ENCODE measurements at places on chromosomes 4 and X.
A peak's percentile ranks its signal among the peaks of the same experiment; 100 is the strongest.

DNA sequence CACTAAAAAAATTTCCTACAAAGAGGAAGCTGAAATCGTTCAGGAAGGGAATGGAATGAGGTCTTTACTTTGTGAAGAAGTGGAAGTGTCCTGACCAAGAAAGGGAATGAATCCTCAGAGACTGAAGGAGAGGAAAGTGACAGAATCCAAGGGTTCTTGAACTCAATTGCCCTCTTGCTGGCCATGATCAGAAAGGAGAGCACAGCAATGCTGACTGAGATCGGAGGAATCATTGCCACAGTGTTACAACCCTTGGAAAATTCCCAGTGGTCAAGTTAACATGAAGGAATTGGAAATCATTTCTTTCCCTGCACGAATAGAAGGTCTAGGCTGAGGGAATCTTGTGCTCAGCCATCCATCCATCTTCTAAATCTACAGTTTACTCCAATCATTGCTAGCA, 190.0 kb upstream of the NEIL3 start:
- DNase-seq, result no peak

DNA sequence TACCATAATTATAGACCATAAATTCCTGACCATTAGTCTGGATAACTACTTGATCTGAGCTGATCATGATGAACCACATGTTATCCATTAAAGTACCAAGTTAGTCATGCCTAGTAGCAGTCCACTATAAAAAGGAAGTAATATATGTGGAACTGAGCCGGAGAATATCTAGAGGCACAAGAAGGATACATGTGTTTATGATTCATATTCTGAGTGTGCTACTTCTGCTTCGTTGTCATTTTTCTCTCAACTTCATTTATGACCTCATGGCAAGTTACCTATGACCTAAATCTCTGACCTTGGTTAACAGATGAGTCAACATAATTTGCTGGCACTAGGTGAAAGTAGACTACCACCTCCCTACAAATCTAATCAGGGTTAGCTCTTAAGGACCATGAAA, 56.5 kb upstream of the ANKRD17 start:
- DNase-seq, result peak; percentile 35

DNA sequence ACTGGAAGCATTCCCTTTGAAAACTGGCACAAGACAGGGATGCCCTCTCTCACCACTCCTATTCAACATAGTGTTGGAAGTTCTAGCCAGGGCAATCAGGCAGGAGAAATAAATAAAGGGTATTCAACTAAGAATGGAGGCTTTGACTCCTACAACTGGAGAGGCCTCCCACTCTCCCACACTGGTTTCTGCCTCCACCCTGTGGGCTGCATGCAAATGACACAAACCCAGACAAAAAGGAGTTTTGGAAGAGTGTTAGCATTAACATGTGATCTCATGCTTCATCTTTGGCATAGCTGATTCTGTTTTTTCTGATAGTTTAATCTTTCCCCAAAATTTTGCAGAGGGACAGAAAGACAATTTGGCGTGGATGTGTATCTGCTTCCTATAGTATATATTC, 80.8 kb upstream of the IQCM start:
- no peak for DNase-seq

DNA sequence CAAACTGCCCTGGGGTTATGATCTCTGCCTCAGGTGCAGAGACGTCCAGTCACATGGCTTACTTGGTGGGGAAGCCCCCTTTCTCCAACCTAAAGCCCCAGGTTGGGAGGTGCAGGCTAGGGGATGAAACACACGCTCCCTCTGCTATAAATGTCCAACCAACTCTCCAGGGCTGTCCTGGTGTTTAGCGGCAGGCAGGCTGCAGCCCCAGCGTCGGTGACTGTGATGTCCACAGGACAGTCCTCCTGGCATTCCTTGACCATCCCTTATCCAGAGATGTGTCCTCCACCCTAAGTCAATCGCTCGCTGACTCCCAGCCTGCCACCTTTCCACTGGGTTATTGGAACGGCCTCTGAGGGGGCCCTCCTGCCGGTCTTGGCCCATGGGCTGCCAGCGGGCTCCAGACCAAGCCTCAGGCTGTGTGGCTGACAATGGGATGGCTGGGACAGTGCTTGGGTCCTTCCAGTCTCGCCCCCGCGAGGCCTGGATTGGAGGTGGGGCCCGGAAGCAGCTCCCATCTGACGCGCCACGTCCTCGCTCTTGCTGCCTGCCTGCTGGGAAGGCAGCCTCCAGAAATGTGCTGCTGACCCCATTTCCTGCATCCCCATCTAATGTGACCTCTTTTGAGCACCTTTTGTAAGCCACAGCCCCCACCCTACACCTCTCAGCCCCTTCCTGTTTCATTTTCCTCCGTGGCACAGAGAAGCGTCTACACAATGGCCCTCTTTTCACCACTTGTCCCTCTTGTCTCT, 60.8 kb upstream of the ADRA2C start:
- no peak for DNase-seq

- no peak for DNase-seq
These were observed 765 bp downstream of the ENOPH1 start for GRCh38 chr4:82430964-82431745.
